ENCODE measurements at places on chromosomes 2 and 18.

GRCh38 chr2:16325016-16325975 is 340.3 kb downstream of the CYRIA start:
- DNase-seq: no peak

DNA sequence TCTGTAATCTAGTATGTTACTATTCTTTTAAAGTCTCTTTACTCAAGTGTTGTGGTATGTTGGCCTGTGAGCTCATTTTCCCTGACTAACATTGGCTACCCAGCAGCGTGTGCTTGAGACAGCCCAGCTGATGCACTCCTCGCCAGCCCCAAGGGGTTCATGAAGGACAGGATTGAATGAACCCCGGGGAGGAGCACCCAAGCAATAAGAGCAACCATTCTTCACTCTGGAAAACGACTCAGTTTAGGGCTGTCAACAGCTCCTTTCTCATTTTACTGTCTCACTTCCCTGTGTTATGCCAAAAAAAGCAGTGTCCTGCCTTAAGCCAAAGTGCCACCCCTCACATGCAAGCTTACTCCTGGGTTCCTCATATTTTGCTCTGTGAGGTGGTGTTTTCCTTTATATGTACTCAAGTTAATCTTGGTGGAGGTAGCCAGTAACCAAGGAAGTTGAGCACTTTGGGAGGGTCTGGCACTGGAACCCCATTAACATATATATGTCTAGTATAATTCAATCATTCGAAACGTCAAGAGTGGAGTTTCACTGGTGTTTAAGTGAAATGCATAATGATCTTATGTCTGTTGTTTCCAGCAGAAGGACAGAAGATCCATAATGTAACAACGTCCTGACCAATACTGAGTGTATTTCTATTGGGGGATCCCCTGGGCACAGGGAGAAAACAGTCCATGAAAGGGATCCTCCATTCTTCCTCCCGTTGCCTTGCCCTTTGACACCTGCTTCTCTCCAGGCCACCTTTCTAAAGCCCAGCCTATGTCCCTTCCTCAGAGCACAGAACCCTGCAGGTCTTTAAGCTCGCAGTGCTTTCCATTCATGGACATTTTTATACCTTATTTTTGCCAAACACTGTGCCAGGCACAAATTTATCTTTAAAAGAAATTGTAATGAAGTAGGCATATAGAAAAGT is 43.2 kb downstream of the ATIC start:
- no peak for DNase-seq

- DNase-seq: no peak
These were observed 22.0 kb downstream of the SAG start for GRCh38 chr2:233329489-233330135.

GRCh38 chr18:70377857-70378701 is 89.2 kb downstream of the SOCS6 start:
- no peak for DNase-seq

GRCh38 chr2:37839991-37840390 is 85.1 kb upstream of the RMDN2 start:
- DNase-seq: no peak

DNA sequence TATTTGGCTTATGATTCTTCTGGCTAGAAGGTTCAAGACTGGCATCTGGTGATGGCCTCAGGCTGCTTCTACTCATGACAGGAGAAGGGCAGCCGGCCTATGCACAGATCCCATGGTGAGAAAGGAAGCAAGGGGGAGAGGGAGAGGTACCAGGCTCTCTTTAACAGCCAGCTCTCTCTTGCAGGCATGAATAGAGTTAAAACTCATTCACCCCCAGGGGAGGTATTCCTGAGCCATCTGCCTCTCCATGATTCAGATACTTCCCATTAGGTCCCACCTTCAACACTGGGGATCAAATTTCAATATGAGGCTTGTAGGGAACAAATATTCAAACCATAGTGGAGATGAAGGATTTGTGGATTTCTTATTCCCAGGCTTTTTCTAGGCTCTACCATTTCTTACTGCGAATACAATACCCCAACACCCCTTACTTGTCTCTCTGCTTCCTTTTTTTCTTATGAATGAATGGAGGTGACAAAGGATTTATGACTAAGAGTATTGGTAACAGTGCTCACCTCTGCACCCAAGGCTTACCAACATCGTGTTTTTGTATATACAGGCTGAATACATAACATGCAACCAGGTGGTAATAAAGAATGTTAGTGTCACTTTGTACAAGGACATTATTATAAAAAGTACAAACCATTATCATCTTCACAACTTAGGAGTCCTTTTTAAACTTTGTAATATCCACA is 454.6 kb upstream of the TRIB2 start:
- DNase-seq: no peak

GRCh38 chr2:30250421-30250820 is 19.1 kb downstream of the LBH start:
- no peak for DNase-seq

GRCh38 chr18:45156946-45157345 is 458.3 kb upstream of the SLC14A2 start:
- DNase-seq: no peak

GRCh38 chr2:46135958-46136357 is 161.2 kb upstream of the EPAS1 start:
- no peak for DNase-seq

GRCh38 chr2:161766334-161766733 is 142.1 kb downstream of the SLC4A10 start:
- DNase-seq: no peak

DNA sequence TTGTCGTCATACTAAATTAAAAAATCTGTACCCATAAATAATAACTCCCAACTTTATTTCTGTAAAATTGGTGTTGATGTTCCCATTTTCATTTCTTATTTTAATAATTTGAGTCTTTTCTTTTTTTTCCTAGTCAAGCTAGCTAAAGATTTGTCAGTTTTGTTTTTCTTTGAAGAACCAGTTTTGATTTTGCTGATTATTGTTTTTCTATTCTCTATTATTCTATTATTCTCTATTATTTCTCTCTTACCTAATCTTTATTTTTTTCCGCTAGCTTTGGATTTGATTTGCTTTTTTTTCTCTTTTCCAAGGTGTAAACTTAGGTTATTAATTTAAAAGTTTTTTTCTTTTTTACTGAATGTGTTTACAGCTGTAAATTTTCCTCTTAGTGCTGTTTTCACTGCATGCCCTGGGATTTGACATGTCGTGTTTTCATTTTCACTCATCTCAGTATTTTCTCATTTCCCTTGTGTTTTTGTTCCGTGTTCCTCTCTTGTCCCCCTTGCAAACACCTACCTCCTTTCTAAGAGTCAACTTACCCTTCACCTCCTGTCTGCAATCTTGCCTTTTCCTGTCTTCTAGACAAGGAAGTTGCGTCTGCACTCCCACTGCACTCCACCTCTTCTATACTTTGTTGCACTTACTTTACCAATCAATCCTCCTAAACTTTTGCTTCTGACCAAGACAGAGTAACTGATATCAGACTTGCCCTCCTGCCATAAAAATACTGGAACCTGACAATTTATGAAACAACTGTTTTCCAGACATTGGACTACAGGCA is 18.8 kb downstream of the PSMG2 start:
- DNase-seq: no peak

- no peak for DNase-seq
These were observed 16.3 kb downstream of the DTNA start for GRCh38 chr18:34726286-34727004.

DNA sequence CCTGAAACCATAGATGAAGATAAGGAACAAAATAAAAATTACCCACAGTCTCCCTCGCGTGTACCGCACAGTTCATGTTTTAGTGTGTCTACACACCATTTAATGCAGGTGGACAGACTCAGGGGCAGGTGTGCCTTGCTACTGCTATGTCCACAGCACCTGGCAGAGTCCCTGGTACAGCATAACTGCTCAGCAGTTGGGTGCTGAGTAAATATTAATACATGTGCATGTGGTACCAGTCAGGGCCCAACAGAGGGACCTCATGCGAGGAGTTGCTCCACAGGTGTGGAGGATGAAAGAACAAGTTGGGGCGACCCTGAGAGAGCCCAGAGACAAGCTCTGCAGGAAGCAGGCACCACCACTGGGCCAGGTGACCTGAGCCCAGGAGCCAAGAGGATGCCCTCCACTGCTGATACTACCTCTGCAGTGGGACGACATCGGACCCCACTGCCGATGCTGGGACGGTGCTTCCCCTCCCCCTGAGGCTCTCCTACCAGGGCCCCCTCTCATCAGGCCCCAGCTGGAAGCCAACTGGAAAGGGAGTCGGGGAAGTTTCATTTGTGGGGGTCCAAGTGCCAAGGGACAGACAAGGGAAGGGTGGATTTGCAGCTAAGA is 100.8 kb downstream of the NEDD4L start:
- DNase-seq: no peak

DNA sequence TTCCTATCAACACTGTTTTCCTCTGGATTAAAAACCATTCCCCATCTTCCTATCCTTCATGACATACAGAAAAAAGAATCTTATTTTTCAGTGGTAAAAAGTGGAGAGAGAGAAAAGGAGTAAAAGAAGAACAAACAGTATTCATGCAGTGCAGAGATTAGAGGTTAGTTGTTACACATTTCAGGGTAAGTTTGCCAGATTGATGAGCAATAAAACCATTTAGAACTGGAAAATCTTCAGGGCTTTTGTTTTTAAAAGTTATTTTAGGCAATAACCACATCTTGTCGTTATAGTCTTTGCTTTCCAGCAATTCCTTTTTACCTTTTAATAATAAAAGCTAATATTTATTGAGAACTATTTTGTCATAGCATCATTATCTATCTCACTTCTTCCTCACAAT is 104.5 kb downstream of the GPD2 start:
- DNase-seq: no peak

DNA sequence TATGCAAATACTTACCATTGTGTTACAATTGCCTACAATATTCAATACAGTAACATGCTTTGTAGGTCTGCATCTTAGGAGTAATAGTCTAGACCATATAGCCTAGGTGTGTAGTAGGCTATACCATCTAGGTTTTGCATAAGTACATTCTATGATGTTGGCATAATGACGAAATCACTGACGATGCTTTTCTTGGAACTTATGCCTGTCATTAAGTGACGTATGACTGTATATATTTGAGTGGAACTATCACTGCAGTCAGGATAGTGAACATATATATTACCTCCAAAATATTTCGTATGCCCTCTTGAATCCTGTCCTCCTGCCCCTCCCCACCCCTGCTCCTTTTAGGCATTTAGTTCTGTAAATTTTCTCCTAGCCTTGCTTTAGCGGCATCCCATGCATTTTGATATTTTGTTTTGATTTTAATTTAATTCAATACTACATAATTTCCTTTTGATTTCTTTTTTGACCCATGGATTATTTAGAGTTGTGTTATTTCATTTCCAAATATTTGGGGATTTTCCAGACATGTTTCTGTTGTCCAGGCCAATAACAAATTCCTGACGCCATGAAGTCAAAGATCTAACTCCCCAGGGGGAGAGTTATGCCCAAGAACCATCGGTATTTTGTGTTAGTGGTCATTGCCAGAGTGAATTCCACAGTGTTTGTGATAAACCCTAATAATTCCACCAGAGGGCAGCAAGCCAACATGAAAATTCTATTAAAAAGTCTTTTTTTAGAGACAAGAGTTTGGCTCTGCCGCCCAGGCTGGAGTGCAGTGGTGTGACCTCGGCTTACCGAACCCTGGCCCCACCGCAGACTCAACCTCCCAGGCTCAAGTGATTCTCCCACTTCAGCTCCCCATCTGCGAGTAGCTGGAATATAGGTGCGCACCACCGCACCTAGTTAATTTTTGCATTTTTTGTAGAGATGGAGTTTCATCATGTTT is 24.2 kb upstream of the CASP8 start:
- peak; percentile 48 for DNase-seq

DNA sequence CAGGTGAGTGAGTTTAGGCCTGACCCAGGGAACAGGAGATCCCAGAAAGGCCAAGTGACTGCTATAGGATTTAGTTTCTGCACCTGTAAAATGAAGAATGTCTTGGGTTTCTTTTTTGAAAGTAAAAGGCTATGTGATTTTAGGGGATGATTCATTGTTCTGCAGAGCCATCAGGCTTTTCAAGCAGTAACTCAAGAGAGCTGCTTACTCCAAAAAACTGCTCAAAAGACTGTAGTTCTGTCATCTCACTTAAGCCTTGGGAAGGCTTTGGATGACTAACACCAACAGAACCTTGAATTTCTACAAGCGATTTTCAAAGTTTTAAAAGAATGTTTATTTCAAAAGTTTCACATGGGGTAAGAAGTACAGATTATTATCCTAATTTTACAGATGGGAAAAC is 165.1 kb downstream of the HAUS1 start:
- DNase-seq: no peak

DNA sequence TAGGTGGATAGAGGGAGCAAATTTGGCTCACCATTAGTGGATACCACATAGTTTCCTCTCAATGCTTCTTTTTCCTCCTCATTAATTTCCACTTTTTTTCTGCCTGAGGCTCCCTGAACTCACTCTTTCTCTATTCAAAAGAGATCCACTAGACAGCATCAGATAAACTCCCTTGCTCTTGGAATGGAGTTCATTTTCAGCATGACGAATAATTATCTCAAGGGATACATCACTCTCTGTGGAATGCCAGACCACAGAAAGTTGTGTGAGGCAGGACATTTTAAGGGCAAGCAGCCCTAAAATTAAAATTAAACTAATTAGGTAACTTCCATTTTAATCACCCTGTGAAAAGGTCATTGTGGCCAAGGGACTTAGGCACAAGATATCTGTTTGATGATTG is 1920.1 kb upstream of the CELF4 start:
- no peak for DNase-seq

GRCh38 chr2:7004636-7005035 is 87.4 kb downstream of the RNF144A start:
- no peak for DNase-seq

GRCh38 chr2:18552351-18553077 is 7.9 kb downstream of the RDH14 start:
- DNase-seq: no peak

GRCh38 chr2:98896944-98897343 is 39.1 kb downstream of the CRACDL start:
- no peak for DNase-seq

GRCh38 chr2:10331702-10332401 is 29.1 kb downstream of the HPCAL1 start:
- DNase-seq: no peak

DNA sequence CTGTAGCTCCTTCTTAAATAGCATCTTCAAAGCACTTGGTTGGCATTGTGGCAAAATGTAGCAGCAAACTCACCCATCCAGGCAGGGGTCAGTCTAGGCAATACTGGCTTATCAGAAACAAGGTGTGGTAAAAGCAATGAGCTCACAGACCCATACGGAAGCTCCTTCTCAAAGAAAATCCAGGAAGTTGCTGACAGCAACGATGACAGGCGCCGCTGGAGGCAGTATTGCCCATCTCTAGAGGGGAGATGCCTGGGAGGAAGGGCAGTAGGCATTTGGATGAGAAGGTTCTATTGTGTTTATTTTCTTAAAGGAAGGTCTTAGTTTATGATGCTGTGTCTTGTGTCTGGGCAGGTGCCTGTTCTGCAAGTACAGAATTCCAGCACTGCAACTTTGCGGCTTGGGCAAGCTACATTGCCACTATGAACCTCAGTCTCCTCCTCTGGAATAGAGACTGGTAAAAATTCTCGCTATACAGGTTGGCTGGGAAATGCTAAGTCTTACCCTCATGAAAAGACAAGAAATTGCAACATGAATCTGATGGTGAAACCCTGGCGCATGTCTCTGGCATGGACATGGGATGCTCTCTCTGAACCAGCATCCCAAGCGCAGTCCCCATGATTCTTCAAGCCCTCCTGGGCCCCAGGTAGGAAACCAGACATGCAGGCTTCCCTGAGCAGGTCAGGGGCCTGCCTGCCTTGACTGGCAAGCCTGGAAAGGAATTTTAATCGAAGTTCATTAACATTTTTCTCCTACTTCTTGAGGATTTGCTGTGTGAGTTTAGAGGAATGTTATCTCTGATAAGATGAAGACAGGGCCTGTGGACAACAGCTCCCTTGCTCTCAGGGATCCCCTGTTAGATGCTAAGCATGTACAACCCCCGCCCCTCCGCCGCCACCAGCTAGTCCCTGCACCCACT is 156.0 kb downstream of the TFCP2L1 start:
- DNase-seq: no peak

Measured in stimulated activated CD4-positive, alpha-beta T cell treated with anti-CD3 and anti-CD28 coated beads, Interleukin-1b, Interleukin-23, amount 100 ng/mL, for 4 hours (primary cell).